ENCODE measurements at places on chromosomes 5 and 9.
A peak's percentile ranks its signal among the peaks of the same experiment; 100 is the strongest.

- DNase-seq = no peak
These were observed 64.6 kb downstream of the PTPN3 start for GRCh38 chr9:109433476-109433875.

- no peak for DNase-seq
These were observed 68.7 kb upstream of the CDH6 start for GRCh38 chr5:31124651-31125305.

- DNase-seq = no peak
These were observed 47.6 kb downstream of the PDCD1LG2 start for GRCh38 chr9:5557606-5558587.

GRCh38 chr9:87122947-87123685 is 175.8 kb upstream of the GAS1 start:
- no peak for DNase-seq

DNA sequence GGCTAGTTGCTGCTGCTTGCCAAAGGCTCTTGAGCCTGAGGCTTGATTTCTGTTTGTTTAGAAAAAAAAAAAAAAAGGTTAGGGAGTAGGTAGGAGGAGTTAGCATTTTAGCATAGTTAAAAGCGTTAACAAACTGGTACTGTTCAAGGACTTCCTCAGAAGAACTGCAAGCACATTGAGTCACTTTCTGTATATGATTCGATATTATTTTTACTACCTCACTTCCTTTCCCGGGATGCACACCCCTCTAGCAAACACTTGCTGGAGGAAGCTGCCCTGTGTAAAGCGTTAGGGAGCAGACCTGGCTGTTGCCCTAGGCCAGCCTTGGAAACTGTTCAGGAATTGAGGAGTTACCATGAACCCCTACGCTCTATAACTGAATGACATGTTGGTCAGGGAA is 15.7 kb upstream of the CEP120 start:
- no peak for DNase-seq

DNA sequence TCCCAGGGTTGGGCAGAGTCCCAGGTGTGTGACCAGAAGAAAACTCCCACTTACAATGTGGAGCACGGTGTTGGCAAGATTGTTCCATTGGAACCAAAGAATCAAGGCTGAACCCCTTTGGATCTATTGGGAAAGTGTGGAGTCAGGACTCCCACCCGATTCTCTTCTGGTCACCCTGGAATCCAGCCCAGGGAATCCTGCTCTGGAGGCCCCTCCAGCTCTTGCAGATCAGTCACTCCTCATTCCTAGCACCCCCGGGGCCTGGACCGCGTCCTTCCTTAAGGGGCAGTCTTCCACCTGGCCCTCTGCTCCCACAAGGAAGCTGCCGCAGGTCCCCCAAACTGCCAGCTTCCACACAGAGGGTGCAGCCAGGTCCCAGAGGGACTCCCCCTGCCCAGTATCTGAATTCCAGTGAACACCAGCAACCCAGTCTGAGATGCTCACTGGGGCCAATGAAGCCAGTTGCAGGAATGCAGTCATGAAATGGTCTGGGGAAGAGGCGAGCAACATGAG is 170.1 kb downstream of the GADD45G start:
- DNase-seq = no peak

GRCh38 chr9:127796852-127797370 is 5.8 kb upstream of the FPGS start:
- no peak for DNase-seq

DNA sequence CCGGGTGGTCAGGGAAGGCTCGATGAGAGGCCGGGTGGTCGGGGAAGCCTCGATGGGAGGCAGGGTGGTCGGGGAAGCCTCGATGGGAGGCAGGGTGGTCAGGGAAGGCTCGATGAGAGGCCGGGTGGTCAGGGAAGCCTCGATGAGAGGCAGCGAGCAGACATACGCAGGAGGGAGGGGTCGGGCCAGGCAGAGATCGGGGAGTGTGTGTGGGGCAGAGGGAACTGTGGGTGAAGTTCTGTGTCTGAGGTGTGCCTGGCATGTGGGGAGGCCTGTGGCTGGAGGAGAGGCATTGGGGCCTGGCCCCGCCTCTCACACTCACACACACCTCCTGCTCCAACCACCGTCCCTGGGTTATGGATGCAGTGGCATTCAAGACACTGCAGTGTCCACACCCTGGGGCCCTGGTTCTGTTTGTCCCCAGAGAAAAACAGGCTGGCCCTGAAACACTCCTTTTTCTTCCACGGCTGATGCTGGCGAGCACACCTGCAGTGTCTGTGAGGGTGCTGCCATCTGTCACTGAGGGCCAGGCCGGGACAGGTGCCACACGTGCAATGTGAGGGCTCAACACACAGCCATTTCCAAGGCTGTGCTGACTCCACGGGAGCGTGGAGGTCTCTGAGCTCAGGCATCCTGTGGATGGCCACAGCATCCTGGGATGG is 6.5 kb upstream of the PLEKHG4B start:
- peak; percentile 71 for DNase-seq

DNA sequence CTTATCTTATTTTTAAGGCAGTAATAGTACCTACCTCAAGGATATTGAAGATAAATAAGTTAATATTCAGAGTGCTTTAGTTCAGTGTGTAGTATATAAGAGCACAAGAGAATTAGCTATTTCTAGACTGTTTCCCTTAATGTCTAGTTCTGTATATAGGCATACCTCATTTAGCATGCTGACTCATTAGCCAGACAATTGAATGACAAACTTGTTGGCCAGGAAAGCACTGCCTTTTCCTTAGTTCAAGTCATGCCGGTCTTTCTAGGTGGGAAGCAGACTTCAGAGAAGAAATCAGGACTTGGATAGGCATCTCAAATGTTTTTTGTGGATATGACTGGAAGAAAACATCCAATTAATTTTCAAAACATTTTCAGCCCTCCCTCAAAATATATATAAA is 3.2 kb upstream of the FBXO4 start:
- DNase-seq = no peak

GRCh38 chr9:104970271-104970987 is 42.5 kb upstream of the ABCA1 start:
- no peak for DNase-seq

GRCh38 chr5:18394443-18394804 is 760.2 kb downstream of the TAF11L14 start:
- no peak for DNase-seq

DNA sequence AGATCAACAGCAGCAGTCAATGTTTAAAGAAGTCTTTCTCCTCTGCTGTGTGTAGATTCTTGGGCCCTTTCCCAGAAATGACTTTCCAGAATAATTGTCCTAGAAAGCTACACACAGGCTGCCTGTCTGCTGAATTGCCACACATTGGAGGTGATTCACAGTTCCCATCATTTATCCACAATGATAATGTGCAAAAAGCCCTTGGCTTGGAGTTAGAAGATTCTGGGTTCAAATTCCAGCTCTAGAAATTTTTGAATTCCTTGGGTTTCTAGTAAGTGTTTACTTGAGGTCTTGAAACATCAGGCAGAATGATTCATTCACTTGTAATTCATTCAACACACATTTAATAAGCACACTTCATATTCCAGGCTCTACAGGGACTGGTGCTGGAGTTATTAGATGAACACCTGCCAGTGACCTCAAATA is 28.6 kb upstream of the EPB41L4B start:
- peak; percentile 61 for DNase-seq

DNA sequence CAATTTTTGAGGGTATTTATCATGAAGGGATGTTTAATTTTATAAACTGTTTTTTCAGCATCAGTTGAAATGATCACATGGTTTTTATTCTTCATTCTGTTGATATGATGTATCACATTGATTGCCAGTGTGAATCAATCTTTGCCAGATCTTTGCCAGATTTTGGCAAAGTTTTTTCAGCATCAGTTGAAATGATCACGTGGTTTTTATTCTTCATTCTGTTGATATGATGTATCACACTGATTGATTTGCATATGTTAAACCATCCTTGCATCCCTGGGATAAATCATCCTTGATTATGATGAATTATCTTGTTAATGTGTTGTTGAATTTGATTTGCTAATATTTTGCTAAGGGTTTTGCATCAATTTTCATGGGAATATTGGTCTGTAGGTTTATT is 140.9 kb upstream of the TAS2R1 start:
- DNase-seq = no peak

GRCh38 chr9:134625361-134626068 is 16.1 kb upstream of the COL5A1 start:
- DNase-seq = no peak

DNA sequence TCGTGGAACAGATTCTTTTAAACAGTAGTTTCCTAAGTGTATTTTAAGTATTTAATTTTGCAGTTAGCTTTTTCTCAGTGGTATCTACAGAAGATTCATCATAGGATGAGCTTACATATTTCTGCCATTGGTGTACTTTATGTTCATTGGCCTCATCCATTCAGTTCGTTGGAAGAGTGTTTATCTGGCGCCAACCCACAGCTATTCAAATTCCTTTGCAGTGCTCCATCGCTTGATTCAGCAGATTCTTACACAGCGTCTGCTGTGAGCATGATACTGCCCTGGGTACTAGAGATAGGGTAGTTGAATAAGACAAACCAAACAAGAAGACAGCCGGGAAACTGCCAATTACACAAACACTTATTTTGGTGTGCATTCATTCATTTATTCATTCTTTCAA is 55.1 kb downstream of the NUP214 start:
- DNase-seq = no peak

GRCh38 chr5:13179407-13180087 is 764.9 kb downstream of the DNAH5 start:
- no peak for DNase-seq

- no peak for DNase-seq
These were observed 406.6 kb upstream of the TLE4 start for GRCh38 chr9:79165020-79165780.

GRCh38 chr5:39376293-39376714 is 12.0 kb upstream of the C9 start:
- DNase-seq = peak; percentile 46
